ENCODE measurements at places on chromosomes 1 and 21. TPM values are rescaled to one million over a fixed set of nuclear protein-coding genes. Genes with fewer than 3 reads are reported as not detected.

AMIGO1 gene
- 0.97 TPM for total RNA-seq

DNA sequence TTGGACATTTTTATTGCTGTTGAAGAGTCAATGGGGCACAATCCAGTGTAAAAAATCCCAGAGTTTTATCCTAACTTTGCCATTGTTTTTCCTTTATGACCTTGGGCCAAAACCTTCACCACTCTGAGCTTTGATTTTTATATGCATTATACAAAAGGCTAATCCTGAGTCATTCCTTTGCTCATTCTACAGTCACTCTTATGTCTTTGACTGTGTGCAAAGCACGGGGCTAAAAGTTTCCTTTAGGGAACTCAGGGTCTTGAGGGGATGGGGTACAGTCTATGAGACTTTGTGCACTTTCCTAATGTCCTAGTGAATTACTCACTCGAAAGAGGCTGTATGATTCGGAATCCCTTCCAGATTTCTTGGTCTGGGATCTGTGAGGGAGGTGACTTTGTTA is 543.2 kb upstream of the CAMK1G start:
- no peak for DNase-seq

DNA sequence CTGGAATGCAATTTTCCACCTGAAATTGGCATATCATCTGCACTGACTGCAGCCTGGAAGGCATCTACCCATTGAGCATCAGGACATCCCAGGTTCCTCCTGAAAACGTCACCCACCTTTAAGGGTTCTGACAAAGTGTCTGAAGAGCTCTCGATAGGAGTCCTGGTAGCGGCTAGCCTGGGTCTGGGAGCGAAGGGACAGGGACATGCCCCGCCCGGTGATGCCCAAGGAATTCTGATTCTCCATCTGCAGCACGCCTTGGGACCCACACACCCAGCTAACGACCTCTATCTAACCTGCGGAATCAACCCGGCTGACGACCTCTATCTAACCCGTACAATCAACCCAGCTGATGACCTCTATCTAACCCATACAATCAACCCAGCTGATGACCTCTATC is 13.3 kb upstream of the CCDC27 start:
- DNase-seq, result no peak

TMEM240 gene
- total RNA-seq, result 2.3 TPM

GRCh38 chr1:39508266-39508665 is 16.8 kb downstream of the BMP8A start:
- no peak for DNase-seq

- DNase-seq, result no peak
Observed at GRCh38 chr1:233020426-233020825, 70.0 kb downstream of the NTPCR start.

DNA sequence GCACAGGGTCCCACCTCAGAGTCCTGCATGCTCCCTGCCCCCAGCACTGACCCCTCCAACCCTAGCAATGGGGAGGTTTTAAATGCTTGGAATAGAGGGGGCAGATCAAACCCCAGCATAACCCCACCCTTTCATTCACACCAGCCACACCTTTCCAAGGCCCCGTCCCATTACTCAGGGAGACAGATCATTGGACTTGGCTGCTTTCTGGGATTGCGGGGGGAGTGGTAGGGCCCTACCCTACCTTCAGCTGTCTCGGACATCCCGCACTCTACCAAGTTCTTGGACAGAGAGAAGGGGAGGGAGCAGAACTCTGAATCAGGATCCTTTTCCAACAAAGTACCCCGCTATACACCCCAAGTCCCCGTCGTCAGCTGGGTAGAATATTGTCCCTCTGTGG is 983 bp downstream of the PADI2 start:
- no peak for DNase-seq

GRCh38 chr21:26776310-26777021 is 68.7 kb downstream of the ADAMTS1 start:
- DNase-seq, result peak; percentile 80

DNA sequence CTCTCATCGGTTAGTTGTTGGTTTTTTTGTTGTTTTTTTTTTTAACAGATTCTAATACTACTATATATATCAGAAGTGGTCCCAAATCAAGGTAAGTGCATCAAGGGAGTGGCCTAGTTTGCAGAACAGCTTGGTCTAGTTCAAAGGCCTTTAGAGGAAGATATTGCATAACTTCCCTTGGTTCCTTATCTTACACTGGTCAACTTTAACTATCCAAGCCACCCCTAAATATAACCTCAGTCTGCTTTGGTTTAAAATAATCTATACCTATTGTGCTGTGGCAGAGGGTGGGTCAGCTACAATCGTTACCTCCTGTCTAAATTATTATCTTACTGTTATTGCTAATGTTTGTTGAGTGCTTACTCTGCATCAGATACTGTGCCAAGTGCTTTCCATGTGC is 6.9 kb downstream of the S100A12 start:
- DNase-seq, result no peak

LCE2C gene
- not detected for total RNA-seq

RIPPLY3 gene
- total RNA-seq, result under 0.01 TPM

DNA sequence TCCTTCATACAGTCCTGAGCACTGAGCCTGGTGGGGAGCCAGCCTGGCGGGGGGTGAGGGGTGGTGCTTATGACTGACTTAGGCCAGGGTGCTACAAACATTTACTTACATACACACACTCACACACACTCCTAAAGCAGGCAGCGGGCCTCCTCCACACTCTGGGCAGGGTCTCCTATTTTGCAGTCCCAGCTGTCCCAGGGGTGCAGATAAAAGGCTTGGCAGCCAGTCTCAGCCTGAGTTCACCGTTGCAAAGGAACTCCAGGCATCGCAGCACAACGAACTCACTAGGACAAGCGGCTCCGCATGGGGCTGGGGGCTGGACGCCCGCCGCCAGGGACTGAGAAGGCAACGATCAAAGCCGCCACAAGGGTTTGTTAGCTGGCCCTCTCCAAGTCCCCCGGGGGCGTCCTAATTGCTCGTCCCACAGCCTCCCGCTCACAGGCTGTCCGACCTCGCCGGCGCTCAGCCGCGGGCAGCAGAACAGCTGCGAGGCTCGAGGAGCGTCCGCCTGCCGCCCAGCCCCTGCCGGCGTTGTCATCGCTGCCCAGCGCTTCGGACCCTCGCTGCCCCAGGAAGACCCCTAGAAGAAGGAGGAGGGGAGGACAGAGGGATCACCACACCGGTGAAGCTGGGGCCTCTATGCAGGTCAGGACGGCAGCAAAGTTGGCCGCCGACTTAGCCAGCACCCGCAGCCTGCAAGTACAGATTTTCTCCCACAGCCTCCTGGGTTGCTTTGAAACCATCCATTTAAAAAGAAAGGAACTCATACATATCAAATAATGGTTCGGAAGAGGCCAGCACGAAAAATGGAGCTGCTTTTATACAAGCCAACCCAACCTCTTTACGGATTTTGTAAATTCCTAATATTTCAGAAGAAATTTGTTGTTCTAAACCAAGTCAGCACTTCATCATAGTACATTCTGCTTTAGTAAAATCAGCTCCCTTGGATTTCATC is 6.2 kb downstream of the BARHL2 start:
- DNase-seq, result no peak

SH2D5 gene
- 3.9 TPM for total RNA-seq

GFI1 gene
- under 0.01 TPM for total RNA-seq

- DNase-seq, result no peak
Observed at GRCh38 chr1:1085171-1085841, 11.2 kb upstream of the RNF223 start.

DNA sequence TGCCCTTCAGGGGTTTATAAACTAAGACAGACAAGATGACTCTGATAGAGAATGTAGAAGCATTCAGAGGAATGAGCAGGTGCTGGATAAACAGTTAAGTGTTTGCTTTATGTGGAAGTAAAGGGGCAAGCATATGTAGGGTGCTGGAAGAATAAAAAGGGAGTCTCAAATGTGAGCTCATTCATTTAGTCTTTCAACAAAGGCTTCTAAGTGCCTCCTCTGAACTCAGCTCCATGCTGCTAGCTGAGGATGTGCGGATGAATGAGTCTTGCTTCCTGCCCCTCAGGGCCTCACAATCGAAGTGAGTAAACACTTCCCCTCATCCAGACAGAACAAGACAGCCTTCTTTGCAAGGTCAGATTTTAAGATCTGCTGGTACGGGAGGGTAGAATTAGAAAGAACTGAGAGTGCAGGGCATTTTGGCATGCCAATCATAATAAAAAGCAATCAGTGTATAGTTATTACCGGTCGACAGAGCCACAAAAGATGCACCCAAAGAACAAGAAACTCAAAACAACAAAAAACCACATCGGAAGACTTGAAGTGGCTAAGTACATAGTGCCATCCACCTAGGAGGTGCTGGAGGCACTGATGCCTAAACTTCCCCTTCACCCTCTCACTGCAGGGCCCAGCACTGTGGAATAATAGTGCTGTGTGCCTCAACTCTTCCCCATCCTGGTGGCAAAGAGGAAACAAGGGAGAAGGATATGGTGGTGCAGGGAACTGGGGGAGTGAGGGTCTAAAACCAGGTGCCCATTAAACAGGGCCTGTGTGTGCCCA is 69.8 kb downstream of the TNR start:
- DNase-seq, result no peak

LCE1E gene
- not detected for total RNA-seq

DNA sequence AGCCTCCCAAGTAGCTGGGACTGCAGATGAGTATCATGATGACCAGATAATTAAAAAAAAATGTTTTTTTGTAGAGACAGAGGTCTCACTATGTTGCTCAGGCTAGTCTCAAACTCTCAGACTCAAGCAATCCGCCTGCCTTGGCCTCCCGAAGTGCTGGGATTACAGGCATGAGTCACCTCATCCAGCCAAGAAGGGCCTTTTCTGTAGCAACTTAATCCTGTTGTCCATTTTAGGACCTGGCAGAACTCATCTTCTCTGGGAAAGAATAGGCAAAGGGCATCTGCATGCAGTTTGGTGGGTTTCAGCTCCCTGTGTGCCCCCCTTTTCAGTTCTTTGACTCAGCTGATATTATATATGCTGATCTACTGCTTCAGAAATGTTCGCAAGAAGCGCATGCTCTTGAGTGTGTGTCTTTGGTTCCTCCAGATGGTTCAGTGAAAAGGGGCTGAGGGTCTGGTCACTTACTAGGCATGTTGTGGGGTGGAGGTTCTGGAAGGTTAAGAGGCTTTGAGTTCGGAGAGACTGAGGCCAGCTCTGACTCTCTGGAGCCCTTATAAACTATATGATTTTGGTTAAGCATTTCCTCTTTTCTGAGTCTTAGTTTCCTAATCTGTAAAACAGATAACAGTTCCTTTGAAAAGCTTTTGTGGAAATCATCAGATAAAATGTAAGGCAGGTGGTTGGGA is 19.4 kb upstream of the SRSF4 start:
- DNase-seq, result peak; percentile 51

DNA sequence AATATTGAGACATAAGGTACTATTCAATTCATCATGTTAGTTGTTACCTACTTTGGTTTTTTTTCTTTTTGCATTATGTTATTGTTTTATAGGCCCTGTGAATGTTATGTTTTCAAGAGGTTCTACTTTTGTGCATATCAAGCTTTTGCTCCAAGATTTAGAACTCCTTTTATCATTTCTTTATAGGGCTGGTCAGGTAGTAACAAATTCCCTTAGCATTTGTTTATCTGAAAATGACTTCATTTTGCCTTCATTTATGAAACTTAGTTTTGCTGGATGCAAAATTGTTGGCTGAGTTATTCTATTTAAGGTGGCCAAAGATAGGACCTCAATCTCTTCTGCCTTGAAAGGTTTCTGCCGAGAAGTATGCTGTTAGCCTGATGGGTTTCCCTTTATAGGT is 21.3 kb upstream of the MAB21L3 start:
- DNase-seq, result no peak

GRCh38 chr1:51600529-51600928 is 16.4 kb upstream of the OSBPL9 start:
- no peak for DNase-seq

DNA sequence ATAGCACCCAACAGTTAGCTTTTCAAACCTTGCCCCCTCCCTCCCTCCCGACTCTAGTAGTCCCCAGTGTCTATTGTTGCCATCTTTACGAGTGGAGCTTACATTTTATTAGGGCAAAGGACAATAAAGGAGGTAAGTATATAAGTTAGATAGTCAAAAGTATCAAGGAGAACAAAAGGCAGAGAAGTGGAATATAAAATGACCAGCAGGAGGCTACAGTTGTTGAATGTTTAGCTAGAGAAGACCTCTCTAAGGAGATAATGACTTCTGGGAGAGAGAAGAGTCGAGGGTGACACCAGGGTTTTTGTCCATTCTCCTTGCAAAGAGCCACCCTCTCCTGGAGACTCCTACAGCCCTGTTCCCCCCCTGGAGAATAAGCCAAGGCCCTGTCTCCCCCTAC is 48.7 kb downstream of the SYT6 start:
- no peak for DNase-seq

TLR5 gene
- total RNA-seq, result not detected

DNA sequence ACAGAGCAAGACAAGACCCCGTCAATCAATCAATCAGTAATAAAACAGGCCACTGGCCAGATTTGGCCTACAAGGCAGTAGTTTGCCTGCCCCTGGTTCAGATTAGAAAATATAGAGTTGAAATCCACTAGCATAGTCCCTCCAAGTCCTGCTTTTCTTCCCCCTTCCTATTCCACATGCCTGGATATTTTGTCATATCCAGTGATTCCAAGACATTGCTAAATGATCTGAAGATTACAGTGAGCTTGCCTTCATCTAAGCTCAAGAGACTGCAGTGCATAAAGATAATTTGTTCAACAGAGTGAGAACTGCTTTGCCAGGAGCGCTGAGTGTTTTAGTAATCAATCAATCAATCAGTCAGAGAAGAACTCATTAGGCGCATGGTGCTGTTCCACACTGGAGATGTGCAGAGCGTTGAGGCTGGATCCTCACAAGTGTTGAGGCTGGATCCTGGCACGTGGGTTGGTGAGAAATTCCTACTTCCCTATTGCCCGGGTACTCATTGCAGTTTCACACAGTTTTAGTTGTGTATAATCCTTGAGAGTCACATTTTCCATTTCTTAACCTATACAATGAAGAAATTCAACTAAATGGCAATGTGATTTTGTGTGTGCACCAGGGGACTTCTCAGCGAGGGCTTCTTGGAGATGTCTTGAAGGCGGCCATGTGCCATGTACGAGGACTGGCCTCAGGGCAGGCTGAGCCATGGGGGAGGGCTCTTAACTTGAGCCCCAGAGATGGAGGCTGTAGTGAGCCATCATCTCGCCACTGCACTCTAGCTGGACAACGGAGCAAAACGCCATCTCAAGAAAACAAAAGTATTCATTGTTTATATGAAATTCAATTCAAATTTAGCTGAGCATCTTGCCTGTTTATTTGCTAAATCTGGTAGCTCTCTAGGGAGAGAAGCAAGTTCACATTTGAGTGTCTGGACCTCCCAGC is 76.3 kb downstream of the TOMM20 start:
- DNase-seq, result peak; percentile 44

AMY1B gene
- not detected for total RNA-seq

TAS1R3 gene
- under 0.01 TPM for total RNA-seq

NHLH1 gene
- total RNA-seq, result not detected

DNA sequence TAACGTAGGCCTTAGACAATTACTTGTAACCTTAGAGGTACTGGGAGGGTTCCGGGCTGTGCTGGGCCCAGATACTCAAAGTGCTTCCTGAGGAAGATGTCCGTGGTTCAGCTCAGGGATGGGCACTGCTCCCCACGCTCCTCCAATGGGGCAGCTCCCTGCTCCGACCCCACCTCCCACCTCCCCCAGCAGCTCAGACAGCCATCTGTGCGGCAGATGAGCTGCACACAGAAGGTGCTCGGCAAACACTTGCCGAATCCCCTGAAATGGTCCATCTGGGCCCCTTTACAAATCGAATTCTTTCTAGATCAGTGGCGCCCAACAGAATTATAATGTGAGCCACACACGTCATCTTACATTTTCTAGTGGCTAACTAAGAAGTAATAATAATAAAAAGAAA is 242.4 kb upstream of the RAB4A start:
- no peak for DNase-seq

GRCh38 chr1:39529901-39530535 is 38.6 kb downstream of the BMP8A start:
- DNase-seq, result no peak

GRCh38 chr1:7560601-7561181 is 210.4 kb upstream of the VAMP3 start:
- DNase-seq, result no peak

NBPF4 gene
- under 0.01 TPM for total RNA-seq
